ENCODE measurements at places on chromosomes 12 and 14. TPM values are rescaled to one million over a fixed set of nuclear protein-coding genes. Genes with fewer than 3 reads are reported as not detected.

The HOXC11 gene
- polyA plus RNA-seq, result 7.1 TPM

The SOX5 gene
- polyA plus RNA-seq, result 1.6 TPM

The BTG1 gene
- 64.1 TPM for polyA plus RNA-seq

The CCDC198 gene
- polyA plus RNA-seq, result 0.28 TPM

The GLT1D1 gene
- 1.5 TPM for polyA plus RNA-seq

The PTPRQ gene
- 1.5 TPM for polyA plus RNA-seq

The FCF1 gene
- 37.9 TPM for polyA plus RNA-seq

The TCTN2 gene
- 8.1 TPM for polyA plus RNA-seq

The ARG2 gene
- polyA plus RNA-seq, result 2.1 TPM

The PLEKHA5 gene
- 15.1 TPM for polyA plus RNA-seq

The GZMH gene
- 0.30 TPM for polyA plus RNA-seq

The SYT10 gene
- not detected for polyA plus RNA-seq

The SERPINA9 gene
- polyA plus RNA-seq, result not detected

The PROX2 gene
- 0.71 TPM for polyA plus RNA-seq

The DEGS2 gene
- polyA plus RNA-seq, result 0.63 TPM

The RHOJ gene
- 23.4 TPM for polyA plus RNA-seq

The RSRC2 gene
- polyA plus RNA-seq, result 101 TPM

The SERPINA10 gene
- polyA plus RNA-seq, result not detected

The ACSS3 gene
- polyA plus RNA-seq, result 8.2 TPM

The SLC38A1 gene
- 29.7 TPM for polyA plus RNA-seq

The NFE2 gene
- polyA plus RNA-seq, result 1.7 TPM

The NANOG gene
- polyA plus RNA-seq, result 0.61 TPM

The ACSM4 gene
- not detected for polyA plus RNA-seq

The EPS8 gene
- 34.5 TPM for polyA plus RNA-seq

The SLC25A47 gene
- not detected for polyA plus RNA-seq

The NTN4 gene
- 40.7 TPM for polyA plus RNA-seq

The CD163L1 gene
- polyA plus RNA-seq, result 5.5 TPM

The NPAS3 gene
- polyA plus RNA-seq, result 3.8 TPM

The KCNH3 gene
- polyA plus RNA-seq, result 2.0 TPM

The C12orf42 gene
- polyA plus RNA-seq, result 2.4 TPM

The PPFIA2 gene
- polyA plus RNA-seq, result 1.3 TPM

The TOMM20L gene
- 1.8 TPM for polyA plus RNA-seq

The MFAP5 gene
- 89.8 TPM for polyA plus RNA-seq

The KRT71 gene
- not detected for polyA plus RNA-seq

The LRRIQ1 gene
- polyA plus RNA-seq, result 0.27 TPM

The B3GNT4 gene
- polyA plus RNA-seq, result 0.59 TPM

The C12orf54 gene
- 0.72 TPM for polyA plus RNA-seq

The DPPA3 gene
- polyA plus RNA-seq, result not detected

The CACNA1C gene
- polyA plus RNA-seq, result 3.4 TPM

The P2RX2 gene
- not detected for polyA plus RNA-seq

The NELL2 gene
- 0.25 TPM for polyA plus RNA-seq

The ENDOU gene
- 0.35 TPM for polyA plus RNA-seq

The PLCZ1 gene
- polyA plus RNA-seq, result not detected

The ACADS gene
- 22.1 TPM for polyA plus RNA-seq

The SLC17A8 gene
- polyA plus RNA-seq, result 0.19 TPM

The SYCP3 gene
- polyA plus RNA-seq, result 0.41 TPM

The LYZ gene
- 23.4 TPM for polyA plus RNA-seq

The OR4E2 gene
- polyA plus RNA-seq, result not detected

The HHIPL1 gene
- polyA plus RNA-seq, result 1.5 TPM

The GLIPR1L1 gene
- not detected for polyA plus RNA-seq

The MGAT4C gene
- 0.45 TPM for polyA plus RNA-seq

The KRT6B gene
- polyA plus RNA-seq, result 0.25 TPM

The ACTR10 gene
- polyA plus RNA-seq, result 65.9 TPM

The PMCH gene
- not detected for polyA plus RNA-seq

The TMEM253 gene
- polyA plus RNA-seq, result 0.62 TPM

The CD27 gene
- 0.71 TPM for polyA plus RNA-seq

The SERPINA12 gene
- not detected for polyA plus RNA-seq

The SLC10A1 gene
- polyA plus RNA-seq, result not detected

Measured in hindlimb muscle (tissue), 1 donor.